ENCODE measurements at places on chromosomes 4 and X. TPM values are rescaled to one million over a fixed set of nuclear protein-coding genes. Genes with fewer than 3 reads are reported as not detected.

- no peak for DNase-seq
- peaks cover 13% of the 10 kb centered on the region for H3K4me1 ChIP-seq
- H3K27me3 ChIP-seq: no peaks in the 10 kb centered on the region
Observed at GRCh38 chr4:80196922-80197573, at the start of gene PRDM8. PRDM8 (plus strand) TSS chr4:80197503; CDS start chr4:80200081, 2,578 bp downstream.

DNA sequence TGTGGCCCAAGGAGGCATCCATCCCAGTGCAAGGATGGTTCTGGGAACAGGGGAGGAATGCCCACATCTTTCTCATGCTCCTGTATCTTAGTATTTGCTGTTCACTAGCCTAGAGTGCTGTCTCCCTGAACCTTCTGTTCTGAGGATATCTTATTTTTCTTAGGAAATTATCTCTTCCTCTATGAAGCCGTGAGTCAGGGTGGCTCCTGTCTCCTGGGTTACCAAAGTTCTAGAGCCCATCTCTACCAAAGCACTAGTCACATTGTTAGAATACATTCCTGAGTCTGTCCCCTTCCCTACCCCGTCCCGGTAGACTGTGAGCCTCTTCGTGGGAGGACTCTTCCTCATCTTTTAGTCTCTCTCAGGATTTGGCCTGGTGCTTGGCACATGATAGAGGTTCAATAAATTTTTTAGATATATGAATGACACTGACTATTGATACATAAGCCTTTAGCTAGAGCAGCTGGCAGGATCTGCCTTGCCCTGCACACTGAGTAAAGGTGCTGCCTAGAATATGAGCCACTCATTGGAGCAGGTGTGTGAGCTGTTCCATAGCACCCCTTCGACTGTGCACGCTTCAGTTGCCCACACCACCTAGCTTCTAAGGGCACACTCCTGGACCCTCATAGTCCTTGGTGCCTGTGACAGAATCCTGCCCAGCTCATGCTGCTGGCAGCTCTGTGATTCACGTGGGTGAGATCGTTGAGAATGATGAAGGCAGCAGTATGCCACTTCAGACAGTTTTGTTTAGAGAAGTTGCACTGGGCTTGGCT, 13.3 kb downstream of the CXCR3 start:
- peaks cover 27% of the 10 kb centered on the region for H3K4me1 ChIP-seq
- H3K4me3 ChIP-seq: no peak overlapping the region
- no peak for DNase-seq
- H3K36me3 ChIP-seq: peaks cover 29% of the 10 kb centered on the region
- H3K27ac ChIP-seq: no peak overlapping the region

- H3K36me3 ChIP-seq: no peaks in the 10 kb centered on the region
- H3K27me3 ChIP-seq: peaks cover 3% of the 10 kb centered on the region
- no peak overlapping the region for H3K27ac ChIP-seq
- H3K4me3 ChIP-seq: no peak overlapping the region
Observed at GRCh38 chrX:43643201-43643600, 12.9 kb upstream of the MAOA start.

GNRHR gene
- not detected for total RNA-seq
